Epithelial cell of prostate (primary cell): ENCODE measurements at places on chromosomes 16 and 17.

- DNase-seq = no peak
Observed at GRCh38 chr17:17987187-17987896, 14.7 kb downstream of the DRC3 start.

- DNase-seq = peak; percentile 18
Observed at GRCh38 chr16:27547134-27547533, 2.6 kb downstream of the GTF3C1 start.

- peak; percentile 58 for DNase-seq
Observed at GRCh38 chr16:68005786-68006286, 6.6 kb upstream of the DPEP2 start.

GRCh38 chr16:61364990-61365389, 671.2 kb downstream of the CDH8 start:
- DNase-seq = no peak

DNA sequence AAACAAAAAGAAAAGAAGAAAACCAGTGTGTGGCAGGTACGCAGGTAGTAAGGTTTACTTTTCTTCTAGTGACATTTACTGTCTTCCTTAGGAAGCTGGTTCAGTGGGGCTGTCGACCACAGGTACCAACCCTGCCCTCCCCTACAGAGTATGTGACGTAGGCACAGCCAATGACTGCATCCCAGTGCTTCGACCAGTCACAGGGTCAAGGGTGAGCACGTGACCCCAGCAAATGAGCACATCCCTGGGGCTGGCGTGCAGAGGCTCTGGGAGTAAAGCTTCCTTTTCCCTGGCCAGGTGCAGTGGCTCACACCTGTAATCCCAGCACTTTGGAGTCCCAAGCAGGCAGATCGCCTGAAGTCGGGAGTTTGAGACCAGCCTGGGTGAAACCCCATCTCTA, 38.9 kb upstream of the PLCG2 start:
- DNase-seq = no peak

- no peak for DNase-seq
Observed at GRCh38 chr17:52159246-52160135, 977 bp upstream of the CA10 start.
